Aortic smooth muscle cell (primary cell): ENCODE measurements at places on chromosomes 6 and 20. TPM values are rescaled to one million over a fixed set of nuclear protein-coding genes. Genes with fewer than 3 reads are reported as not detected.

Gene CST7
- not detected in 2 replicates for total RNA-seq

Gene C6orf163
- total RNA-seq = 1.5 and 2.1 TPM in 2 replicates

Gene MEI4
- not detected in 2 replicates for total RNA-seq

Gene IRF4
- total RNA-seq = under 0.01 TPM in 1 of 2 replicates, not detected in the other

Gene TREM1
- total RNA-seq = 0.19 and 0.66 TPM in 2 replicates

Gene L3MBTL1
- 5.2 TPM in 2 replicates for total RNA-seq
